Left kidney (tissue), 8 donors: ENCODE measurements at places on chromosomes 2 and 18.

- no peak for DNase-seq
Observed at GRCh38 chr2:74275228-74275627, 68.0 kb downstream of the SLC4A5 start.

DNA sequence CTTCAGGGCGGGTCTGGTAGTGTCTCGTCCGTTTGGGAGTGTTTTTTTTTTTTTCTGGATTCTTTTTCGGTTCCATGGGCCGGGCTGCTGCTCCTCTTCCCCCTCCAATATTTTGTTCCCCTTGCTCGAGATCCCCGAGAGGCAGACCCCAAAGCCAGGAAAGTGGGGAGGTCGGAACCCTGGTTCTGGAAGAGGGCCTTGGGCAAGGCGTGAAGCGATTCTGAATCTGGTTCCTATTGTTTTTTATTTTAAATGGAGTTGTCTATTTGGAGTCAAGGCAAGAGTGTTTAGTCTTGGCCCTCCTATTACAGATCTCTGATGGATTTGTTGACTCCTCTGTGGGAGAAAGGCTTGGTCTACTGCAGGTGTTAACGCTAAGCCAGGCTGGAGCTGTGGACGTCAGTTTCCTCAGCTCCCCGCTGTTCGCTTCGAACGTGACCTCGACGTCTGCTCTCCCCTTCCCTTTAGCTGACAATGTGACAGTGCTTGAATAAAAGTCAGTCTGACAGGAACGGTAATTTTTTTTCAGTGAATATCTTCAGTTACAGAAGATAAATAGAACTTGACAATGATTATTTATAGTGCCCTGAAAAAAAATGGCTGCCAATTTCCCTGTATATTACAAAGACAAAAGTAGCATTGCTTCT is 683 bp upstream of the DNAJC27 start:
- peak; percentile 53 for DNase-seq

GRCh38 chr2:72926368-72926767 is 9.0 kb downstream of the EMX1 start:
- DNase-seq: no peak

DNA sequence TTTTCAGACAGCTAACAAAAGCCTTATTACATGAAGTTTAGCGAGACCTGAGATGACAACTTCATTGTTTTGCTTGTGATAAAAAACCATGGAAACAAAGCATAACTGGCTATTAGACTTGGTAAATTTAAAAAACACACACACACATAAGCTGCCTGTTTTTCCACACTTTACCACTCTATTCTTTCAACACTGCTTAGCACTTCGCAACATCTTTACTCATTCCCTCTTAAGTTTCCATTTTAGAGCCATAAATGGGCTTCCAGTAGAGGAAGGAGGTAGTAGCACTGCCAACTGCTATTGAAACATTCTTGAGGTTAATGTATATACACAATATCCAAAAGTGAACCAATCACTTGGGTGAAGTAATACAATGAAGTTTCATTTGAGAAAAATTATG is 54.1 kb downstream of the BAZ2B start:
- no peak for DNase-seq

- DNase-seq: no peak
Observed at GRCh38 chr18:8983195-8983594, 119.3 kb upstream of the NDUFV2 start.

DNA sequence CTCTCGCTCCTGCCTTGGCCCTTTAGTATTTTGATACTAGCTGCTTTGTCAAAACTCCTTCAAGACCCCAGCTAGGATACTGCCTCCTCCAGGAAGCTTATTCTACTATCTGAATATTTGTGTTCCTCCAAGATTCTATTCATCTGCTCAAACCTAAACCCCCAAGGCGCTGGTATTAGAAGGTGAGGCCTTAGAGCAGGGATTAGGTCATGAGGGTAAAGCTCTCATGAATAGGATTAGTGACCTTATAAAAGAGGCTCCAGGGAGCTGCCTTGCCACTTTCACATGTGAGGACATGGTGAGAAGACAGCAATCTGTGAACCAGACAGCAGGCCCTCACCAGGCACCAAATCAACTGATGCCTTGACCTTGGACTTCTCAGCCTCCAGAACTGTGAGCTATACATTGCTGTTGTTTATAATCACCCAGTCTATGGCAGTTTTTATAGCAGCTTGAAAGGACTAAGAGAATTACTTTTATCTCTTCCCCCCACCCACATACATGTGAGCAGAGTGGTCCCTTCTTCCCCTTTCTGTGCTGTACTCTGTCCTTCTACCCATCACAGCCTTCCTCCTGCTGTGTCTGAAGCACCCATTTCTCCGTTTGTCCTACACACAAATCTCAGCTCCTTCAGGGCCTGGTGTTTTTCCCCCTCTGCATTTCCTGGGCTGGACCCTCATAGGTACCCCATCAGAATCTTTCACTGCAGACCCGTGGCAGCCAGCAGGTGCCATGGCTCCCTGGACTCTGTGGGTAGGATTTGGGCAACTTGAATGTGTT is 54.5 kb downstream of the HS1BP3 start:
- DNase-seq: no peak

DNA sequence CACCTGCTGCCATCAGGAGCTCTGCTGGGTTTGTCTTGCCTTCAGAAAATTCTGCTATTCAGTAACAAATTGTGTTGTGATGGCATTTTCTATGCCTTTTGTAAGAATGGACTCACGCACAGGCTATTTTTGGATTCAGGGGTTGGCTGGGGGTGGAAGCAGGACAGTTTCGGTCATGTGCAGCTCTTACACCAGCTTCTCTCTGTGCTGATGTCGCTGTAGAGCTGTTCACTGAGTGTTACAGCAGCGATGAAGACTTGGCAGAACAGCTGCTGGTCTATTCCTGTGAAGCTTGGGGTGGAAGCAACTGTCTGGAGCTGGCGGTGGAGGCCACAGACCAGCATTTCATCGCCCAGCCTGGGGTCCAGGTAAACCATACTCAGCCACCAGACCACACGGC is 49.2 kb downstream of the TRPM8 start:
- DNase-seq: no peak

- peak; percentile 77 for DNase-seq
Observed at GRCh38 chr2:206642075-206643025, at the start of gene FAM237A. Gene FAM237A, plus strand, starts transcription at chr2:206642487. Its CDS starts 1,750 bp downstream, at chr2:206644237.

- DNase-seq: no peak
Observed at GRCh38 chr18:41955688-41956087, 654 bp downstream of the PIK3C3 start.

DNA sequence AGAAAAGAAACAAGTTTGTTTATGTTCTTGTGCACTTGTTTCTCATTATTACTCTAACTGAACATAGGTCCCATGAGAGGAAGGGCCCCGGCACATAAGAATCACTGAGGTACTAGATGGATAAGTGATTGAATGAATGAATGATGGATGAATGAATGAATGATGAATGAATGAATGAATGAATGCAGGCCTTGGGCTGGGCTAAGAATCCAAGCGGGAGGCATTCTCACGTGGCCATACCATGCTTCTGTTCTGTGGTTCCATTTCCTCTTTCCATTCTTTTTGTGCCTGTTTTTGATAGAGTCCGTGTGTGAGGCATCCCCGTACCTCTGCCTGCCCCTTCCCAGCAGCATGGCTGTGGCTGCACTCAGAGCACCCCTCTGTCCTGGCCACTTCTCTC is 94.8 kb downstream of the SH3BP4 start:
- no peak for DNase-seq

DNA sequence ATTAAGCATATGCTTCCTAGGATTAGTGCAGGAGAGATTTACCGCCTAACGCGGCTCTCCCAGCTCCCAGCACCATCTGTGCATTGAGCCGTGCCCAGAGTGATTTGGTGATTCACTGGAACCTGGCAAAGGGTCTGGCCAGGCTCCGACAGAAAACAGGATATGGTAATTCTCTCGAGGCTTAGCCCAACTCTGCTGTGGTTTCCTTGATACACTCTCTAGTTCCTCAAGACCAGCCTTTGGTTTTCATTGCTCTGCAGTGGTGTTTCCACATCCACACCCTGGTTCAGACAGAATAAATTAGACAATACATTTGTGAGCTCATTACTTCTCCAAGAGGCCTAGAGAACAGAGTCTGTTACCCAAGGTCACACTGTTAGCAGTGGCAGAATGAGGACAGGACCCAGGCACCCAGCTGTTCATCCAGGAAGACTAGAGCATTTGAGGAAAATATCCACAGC is 23.0 kb upstream of the SMAD2 start:
- DNase-seq: no peak

GRCh38 chr18:14936313-14936712 is 188.3 kb downstream of the ANKRD30B start:
- no peak for DNase-seq

DNA sequence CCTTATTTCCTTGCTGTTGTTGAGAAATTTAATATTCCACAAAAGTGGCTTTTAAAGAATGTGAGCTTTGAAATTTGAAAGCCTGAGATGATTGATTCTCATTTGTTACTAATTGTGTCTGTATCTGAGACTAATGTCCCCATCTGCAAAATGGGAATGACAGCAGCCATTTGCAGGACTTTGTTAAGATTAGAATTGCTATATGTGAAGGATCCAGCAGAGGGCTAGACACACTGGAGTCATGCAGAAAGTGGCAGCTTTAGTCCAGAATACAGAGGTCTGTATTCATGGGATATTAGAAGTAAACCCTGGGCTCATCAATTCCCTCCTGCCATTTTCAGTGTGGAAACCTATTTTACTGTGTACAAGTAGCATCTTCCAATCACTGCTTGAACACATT is 296.5 kb upstream of the GYPC start:
- DNase-seq: no peak

- no peak for DNase-seq
Observed at GRCh38 chr2:233928594-233929351, 11.6 kb downstream of the TRPM8 start.

DNA sequence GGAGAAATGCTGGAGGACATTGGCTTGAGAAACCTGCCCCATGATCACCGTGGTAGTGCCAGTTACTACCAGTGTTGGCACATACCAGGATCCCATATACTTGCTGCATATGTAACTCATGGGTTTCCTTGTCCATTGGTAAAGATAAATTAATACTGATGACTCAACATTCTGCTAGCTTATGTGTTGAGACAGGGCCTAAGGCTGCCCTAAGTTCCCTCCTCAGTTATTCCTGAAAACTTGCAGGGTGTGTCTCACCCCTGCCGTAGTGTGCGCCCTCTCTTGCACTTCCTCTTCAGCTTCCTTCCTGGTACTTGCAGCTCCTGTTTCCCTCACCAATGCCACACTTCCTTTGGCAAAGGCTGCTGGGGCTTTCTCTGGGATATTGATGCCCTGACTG is 4.3 kb upstream of the INO80C start:
- no peak for DNase-seq

DNA sequence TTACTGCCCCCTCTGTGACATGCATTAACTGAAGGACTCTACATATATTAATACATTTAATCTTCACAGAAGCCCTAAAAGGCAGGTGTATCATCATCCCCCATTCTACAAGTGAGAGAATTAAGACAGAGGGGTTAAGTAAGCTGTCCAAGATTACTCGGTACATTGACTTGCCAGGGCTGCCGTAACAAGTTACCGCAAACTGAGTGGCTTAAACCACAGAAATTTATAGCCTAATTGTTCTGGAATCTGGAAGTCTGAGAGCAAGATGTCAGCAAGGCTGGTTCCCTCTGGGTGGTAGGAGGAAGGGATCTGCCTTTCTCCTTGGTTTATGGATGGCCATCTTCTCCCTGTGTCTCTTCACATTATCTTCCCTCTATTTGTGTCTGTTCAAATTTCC is 605.5 kb downstream of the EPHA4 start:
- no peak for DNase-seq

DNA sequence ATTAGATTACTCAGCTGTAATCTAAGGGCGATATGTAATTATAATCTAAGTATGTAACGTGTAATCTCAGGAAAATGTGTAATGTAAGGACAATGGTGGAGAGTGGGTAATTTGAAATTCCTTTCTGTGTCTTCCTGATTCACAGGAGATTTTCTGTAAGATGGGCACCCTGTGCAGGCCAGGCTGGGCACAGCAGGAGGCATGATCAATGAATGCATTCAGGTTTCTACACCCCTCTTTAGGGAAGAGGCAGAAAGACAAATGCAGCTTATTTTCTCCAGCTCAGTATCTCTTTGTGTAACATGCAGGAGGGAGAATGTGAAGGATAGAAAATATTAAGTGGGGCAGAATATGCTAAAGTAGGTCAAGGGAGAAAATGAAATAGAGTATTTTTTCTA is 320.1 kb downstream of the PIK3C3 start:
- no peak for DNase-seq
